Muscle of leg (tissue), 16 donors: ENCODE measurements at places on chromosomes 6 and 20. TPM values are rescaled to one million over a fixed set of nuclear protein-coding genes. Genes with fewer than 3 reads are reported as not detected.

GRCh38 chr6:157716251-157716995 is 106.6 kb upstream of the SNX9 start:
- no peaks in the 10 kb centered on the region for H3K27me3 ChIP-seq
- peaks cover 37% of the 10 kb centered on the region for H3K4me1 ChIP-seq
- H3K27ac ChIP-seq, result peak overlapping the region; percentile 13
- no peaks in the 10 kb centered on the region for H3K36me3 ChIP-seq
- DNase-seq, result no peak
- H3K4me3 ChIP-seq, result no peak overlapping the region

Gene C20orf202
- polyA plus RNA-seq, result 0.73 TPM

Gene PAK5
- polyA plus RNA-seq, result 0.17 TPM

DNA sequence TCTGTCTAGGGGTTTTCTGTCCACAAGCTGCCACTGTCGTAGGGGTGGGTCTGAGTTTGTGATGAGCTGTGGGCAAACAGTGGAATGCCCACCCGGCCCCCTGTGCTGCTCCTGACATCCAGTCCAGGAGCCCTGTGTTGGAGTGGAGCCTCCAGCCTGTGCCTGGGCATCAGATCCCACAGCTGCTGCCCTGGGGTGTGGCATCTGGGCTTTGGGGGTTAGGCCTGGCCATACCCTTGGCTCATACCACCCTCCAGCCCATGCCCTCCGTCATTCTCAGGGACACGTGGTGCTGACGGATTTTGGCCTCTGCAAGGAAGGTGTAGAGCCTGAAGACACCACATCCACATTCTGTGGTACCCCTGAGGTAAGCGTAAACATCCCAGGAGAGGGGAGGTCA is 12.9 kb downstream of the SGK2 start:
- no peak overlapping the region for H3K27ac ChIP-seq
- DNase-seq, result no peak
- H3K4me3 ChIP-seq, result no peak overlapping the region

Gene PCED1A
- polyA plus RNA-seq, result 24.2 TPM

DNA sequence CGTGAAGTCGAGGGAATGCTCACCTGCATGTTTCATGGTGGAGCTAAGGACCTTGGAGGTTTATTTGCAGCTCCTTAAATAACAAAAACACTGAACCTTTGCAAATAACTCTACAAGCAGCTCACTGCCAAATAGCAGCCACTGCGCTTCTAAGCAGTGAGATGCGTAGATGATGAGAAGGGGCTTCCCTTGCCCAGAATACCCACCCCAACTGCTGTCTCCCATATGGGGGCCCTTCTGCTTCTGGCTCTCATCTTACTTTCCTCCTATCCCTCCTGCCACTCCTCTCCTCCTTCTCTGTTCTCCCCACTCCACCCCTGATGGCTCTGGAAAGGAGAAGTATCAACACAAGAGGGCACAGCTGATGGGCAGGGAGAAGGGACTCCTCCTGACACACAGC is 193.3 kb upstream of the SSTR4 start:
- H3K4me3 ChIP-seq, result no peak overlapping the region
- no peak overlapping the region for H3K27ac ChIP-seq
- no peak for DNase-seq

Gene SLC44A4
- polyA plus RNA-seq, result 0.12 TPM

DNA sequence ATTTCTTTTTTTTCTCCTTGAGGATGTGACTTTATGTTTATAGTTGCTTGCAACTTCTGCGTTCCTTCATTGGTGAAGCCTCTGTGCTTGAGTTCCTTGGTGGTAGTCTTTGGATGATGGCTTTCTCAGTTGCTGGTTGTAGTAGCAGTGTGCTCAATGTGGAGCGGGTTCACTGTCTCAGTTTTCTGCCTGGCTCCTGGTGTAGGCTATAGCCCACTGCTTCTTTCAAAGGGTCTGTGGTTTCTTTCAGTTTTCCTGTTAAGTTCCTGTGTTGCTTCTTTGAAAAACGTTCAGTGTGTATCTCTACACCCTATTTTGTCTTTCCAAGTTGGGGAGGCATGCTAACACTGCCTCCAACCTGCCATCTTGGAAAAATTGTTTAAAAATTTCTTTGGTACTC is 33.9 kb upstream of the ZBTB24 start:
- no peaks in the 10 kb centered on the region for H3K36me3 ChIP-seq
- no peaks in the 10 kb centered on the region for H3K4me1 ChIP-seq
- no peak overlapping the region for H3K27ac ChIP-seq
- H3K4me3 ChIP-seq, result no peak overlapping the region
- DNase-seq, result no peak

DNA sequence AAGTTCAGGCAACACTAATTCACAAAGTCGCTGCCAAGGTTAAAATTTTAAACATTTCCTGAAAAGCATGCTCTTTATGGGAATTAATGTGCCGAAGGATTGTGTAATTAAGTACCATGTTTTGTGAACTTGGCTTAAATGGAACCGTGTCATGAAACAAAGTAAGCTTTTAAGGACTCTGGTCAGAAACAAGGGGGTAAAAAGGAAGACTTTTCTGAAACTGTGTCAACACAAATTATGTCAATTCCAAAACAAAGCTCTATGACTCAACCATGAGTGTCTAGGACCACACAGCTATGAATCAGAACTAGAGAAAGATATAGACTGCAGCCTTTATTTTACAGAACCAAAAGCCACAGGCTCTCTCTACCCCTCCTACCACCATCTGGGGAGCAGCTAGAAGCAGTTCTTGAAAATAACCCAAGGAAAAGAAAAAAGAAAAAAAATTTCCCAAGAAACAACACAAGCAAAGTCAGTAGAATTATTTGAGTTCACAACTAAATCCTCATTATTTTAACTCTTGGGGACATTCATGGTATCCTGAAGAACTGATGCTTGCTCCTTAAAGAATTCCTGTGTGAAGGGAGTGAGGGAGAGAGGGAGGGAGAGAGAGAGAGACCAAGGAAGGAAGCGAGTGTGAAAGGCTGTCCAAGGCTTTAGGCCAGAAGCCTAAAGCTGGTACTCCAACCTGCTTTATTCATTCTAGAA is 81.9 kb downstream of the ZMYND8 start:
- H3K27me3 ChIP-seq, result no peaks in the 10 kb centered on the region
- peaks cover 21% of the 10 kb centered on the region for H3K4me1 ChIP-seq
- peak; percentile 73 for DNase-seq
- no peak overlapping the region for H3K4me3 ChIP-seq
